ENCODE measurements at places on chromosomes 5 and 9.

DNA sequence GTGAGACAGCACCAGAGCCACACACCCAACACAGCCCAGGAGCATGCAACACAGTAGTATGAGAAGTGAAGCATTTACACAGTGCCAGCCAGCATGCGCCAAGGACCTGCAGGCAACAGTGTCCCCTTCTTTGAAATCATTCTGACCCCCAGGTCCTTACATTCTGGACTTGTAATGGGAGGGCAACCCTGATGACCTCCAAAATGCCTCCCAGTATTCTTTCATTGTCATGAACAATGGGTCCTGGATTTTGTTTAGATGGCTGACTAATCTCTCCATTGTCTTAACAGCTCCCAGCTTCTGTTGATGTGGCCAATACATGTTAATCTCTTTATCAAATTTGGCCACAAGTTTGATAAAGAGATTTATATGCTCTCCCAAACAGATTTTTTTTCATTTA is 417.1 kb downstream of the DMRTA1 start:
- DNase-seq: no peak

DNA sequence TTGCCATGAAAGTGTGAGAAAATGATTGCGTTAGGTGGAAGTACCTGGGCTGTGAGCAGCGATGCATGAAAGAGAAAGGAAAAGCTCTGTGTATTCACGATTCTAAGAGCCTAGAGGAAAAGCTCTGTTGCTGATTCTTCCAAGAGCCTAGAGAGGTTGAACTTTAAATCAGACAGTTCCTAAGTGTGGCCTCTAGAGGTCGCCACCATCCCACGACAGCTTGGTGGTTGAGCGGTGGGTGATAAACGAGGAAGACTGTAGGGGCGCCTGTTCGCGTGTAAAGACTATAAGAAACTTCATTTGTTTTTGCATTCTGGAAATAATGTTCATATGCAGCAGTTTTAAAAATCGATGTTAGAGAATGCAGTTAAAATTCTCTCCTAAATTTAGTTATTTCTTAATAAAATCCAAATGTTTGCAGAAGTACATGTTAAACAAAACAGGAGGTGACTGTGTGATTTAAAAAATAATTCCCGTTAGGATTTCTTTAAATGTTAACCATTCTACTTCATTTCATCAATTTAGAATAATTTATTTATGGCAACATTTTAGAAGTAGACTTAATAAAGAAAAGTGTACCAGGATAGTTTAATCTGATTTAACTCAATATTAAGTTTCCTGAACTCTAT is 107.7 kb downstream of the TENT4A start:
- DNase-seq: peak; percentile 69

DNA sequence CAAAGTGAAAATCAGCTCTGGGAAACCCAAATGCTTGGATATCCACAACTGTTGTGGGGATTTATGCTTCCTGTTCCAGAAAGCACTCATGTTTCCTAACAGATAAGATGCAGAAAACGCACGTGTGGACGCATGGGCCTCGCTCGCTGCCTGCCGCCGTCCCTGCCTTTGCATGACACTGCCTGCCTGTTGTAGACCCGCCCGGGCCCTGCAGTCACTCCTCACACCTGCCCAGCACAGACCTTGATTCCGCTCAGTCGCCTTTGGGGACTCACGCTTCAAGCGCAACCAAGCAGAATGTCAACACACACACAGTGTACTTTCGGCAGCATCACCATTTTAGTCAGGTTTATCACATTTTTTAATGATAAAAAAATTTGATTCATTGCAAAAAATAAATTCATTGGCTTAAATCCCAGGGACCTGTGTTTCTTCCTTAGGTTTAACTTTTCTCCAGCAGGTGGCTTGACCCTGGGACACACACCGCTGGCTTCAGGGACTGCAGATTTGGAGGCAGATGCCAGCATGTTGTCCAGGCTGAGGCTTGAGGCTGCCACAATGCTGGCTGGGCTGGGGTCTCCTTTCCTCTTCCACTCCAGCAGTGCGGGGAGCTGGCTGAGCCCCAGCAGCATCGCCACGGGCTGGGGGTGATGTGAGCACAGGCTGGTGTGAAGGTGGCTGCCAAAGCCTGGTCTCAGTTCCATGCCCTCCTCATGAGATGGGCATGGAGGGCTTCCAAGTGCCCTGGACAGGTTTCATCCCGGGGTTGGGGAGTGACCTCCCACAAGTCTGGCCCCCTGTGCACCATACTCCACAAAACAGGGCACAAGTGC is 416.9 kb upstream of the IRX4 start:
- no peak for DNase-seq

DNA sequence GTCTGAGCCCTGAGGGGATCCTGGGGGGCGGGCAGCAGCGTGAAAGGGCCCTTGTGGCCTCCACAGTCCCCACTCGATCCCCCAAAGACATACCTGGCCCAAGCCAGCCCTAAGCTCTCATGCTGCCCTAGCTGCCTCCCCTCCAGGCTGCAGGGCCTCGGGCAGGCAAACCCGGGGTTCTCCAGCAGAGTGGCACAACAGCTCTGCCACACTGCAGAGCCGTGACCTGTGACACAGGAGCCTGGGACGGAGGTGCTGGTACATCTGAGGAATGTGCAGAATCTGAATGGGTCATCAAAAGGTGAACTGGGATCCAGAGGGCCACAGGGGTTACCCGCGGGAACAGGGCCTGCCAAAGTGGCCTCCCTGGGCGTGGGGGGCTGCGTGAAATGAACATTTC is 163.2 kb downstream of the DAB2IP start:
- no peak for DNase-seq

DNA sequence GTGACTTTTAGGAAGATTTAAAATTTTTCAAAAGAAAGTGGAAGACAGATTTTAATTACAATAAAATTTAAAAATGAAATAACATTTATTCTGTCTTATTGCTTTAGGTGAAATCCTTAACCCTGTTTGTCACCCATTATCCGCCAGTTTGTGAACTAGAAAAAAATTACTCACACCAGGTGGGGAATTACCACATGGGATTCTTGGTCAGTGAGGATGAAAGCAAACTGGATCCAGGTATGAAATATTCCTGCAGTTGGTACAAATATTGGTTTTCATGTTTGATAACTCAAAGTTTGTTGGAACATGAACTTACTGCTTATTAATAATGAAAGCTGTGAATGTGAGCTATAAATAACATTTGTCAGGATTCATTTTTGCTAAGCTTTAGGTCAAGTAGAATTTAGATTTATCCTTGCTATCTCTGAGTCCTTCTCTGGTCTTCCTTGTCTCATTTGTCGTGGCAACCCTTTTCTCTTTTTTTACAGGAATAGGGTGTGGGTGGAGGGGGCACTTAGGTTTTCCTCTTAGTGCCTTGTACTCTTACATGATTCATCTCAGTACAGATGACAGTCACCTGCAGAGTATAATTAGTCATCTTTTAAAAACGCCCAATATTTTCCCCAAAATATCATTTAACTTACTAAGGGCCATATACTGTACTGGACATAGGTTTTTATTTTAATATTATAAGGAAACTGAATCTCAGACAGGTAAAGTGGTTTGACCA is 95.3 kb upstream of the RASGRF2 start:
- DNase-seq: no peak

DNA sequence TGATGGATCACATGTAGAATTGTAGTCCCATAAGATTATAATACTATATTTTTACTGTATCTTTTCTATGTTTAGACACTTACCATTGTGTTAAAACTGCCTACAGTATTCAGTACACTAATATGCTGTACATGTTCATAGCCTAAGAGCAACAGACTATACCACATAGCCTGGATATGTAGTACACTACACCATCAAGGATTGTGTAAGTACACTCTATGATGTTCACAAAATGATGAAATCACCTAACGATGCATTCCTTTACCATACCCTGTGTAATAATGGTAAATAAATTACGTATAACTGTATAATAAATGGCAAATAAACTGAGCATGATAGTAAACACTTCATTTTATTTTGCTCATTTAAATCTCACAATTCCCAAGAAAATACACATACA is 60.3 kb downstream of the RICTOR start:
- no peak for DNase-seq

GRCh38 chr5:124871303-124871702 is 124.9 kb upstream of the ZNF608 start:
- DNase-seq: no peak

DNA sequence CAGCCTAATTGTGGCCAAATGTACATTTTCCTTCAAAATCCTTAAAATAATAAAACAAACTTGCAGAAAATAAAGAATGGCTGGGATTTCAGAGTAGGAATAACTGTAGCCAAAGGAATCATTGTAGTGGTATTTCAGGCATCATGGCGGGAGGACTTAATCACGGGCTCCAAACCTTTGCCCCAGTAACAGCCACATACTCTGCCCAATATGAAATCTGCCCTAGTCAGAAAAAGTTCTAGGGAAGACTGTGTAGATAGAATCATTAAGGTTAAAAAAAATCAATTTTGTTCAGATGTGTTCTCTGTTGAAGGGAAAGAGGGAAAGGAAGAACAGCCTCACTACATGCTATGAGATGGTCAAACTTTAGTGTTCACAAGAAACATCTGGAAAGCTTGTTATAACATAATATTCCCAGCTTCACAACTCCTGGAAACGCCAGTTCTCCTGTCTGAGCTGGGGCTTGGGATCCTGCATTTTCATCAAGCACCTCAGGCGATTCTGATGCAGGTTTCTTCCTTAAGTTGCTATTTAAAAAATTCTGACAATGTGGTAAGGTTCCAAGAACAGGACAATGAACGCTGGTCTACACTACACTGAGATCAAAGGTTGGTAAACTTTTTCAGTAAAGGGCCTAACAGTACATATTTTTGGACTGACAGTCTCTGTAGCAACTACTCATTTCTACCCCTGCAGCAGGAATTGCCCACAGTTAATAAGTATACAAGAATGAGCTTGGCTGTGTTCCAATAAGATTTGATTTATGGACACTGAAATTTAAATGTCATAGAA is 87.9 kb downstream of the CEMIP2 start:
- DNase-seq: no peak

DNA sequence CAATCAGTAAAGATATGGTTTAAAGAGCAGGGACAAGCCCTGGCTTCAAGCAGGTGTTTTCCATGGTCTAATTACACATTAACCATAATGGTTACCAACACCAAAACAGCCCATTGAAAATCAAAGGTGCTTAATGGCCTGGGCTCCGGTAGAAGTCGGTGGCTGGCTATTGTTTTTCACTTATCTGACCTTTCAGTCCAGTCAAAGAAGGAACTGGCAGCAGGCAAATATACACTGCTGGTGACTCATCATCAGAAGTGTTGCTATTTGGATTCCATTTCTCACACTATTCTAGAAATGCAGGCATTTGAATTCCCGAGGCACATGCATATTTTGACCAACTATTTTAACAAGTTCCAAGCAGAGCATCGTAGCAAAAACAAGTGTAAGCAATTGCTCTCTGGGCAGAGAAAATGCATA is 26.3 kb upstream of the GABRP start:
- DNase-seq: no peak

GRCh38 chr5:57753446-57753845 is 270.8 kb upstream of the ACTBL2 start:
- no peak for DNase-seq

DNA sequence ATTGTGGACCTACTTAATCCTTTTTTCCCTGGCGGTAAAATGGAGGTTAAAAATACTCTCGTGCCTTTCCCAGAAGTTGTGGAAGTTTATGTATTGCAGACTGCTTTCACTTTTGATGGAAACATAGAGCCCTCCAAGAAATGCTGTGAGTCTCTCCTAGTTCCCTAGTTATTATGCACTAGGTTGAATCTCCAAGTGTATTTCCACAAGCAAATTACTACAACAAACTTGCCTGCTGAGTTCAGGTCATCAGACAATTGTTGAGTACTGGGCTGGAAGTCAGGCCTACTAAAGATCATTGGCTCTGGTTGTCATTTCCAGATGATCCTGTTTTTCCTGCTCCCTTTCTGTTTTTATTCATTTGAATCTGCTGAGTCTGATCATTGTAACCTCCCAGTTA is 104.1 kb downstream of the CD180 start:
- DNase-seq: no peak

DNA sequence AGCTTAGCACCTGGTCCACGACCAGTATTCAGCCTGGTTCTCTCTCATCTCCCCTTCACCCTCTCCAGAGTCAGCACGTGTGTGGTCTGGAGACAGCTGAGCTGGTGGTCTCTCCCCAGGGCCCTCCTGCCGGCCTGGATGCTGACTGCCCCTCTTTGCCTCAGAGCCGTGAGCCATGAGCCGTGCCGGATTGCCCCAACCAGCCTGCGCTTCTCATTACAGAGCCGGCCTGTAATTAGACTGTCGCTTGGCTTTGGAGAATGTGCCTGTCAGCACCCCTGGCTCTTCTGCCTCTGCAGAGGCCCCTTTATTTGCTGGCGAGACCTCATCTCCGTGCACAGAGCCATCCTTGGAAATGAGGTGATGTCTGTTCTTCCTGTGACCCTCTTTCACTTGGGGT is 118.7 kb upstream of the BOD1 start:
- DNase-seq: no peak

DNA sequence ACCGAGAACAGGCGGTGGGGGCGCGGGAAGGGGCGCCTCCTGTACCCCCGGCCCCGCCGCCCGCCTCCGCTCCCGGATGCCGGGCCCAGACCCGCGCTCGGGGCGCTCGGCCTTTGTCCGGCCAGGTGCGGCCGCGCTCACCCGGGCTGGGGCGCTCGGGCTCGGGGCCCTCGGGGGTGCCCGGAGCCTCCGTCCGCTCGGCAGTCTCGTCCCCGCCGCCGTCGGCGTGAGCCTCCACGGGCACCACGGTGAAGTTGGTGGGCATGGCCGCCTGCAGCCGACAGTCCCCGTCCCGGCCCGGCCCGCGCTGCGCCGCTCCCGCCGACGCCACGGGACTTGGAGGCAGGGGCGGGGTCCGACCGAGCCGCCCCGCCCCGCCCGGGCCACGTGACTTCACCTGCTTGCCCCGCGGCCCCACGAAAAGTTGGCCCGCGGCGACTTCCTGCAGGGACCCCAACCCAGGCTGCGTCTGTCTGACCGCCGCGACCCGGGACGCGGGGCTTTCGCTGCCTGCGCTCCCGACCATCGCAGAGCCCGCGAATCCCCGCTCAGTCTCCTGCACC is at the start of gene SLC12A7:
Gene SLC12A7 (minus strand): TSS at position 337 of the 563 bp plus-strand sequence. CDS start 72 bp downstream, at position 265.
- peak; percentile 35 for DNase-seq

- no peak for DNase-seq
These were observed 497.1 kb downstream of the ARHGEF28 start for GRCh38 chr5:74122979-74123590.

DNA sequence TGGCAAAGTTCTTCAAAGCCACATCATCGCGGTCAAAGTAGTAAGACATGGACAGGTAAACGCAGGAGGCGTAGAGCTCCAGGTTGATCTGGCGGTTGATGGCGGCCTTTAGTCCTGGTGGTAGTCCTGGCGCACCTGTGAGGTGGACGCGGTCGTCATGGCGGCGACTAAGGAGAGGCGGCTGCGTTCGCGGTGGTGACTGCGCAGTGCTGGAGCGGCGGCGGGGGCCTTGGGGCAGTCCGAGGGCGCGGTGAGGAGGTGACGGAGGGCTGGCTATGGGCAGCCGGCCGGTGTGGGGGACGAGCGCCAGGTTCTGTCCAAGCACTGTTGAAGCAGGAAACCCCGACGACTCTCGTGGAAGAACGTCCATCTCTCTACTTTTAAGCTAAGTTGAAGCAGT is 136.8 kb downstream of the BASP1 start:
- DNase-seq: no peak

DNA sequence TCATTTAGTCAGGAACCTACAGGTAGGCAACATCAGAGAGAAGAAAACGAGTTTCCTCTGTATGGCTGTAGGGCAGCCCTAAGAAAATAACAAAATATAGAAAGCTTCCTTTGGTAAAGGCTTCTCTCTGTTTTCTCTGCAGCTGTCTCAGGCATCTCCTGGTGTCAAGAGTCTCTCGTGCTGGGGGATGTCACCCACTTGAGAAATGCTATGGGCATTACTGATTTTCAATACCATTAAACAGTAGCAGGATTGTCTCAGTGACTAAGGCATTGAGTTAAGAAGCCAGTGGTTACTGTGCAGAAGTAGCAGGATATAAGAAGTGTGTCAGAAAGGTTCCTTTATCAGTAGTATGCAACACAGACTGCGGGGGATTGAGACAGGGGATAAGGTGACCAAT is 32.4 kb downstream of the LIFR start:
- no peak for DNase-seq

All from neural crest cell (in vitro differentiated cells).